CD8-positive, alpha-beta memory T cell (primary cell): ENCODE measurements at places on chromosomes 1 and 21.

GRCh38 chr1:22717037-22717760 lies 6.6 kb downstream of the EPHB2 start:
- no peak overlapping the region for H3K4me3 ChIP-seq
- H3K27me3 ChIP-seq = peaks cover 16% of the 10 kb centered on the region

GRCh38 chr1:206798384-206798996 lies 26.2 kb upstream of the IL10 start:
- H3K4me3 ChIP-seq = no peak overlapping the region
- H3K27me3 ChIP-seq = no peaks in the 10 kb centered on the region

GRCh38 chr1:82168482-82168881 lies 367.7 kb downstream of the ADGRL2 start:
- H3K4me1 ChIP-seq = no peaks in the 10 kb centered on the region
- DNase-seq = no peak
- H3K27ac ChIP-seq = no peak overlapping the region
- no peak overlapping the region for H3K4me3 ChIP-seq

- H3K27me3 ChIP-seq = no peaks in the 10 kb centered on the region
- no peaks in the 10 kb centered on the region for H3K36me3 ChIP-seq
- no peak overlapping the region for H3K27ac ChIP-seq
- no peak for DNase-seq
- no peaks in the 10 kb centered on the region for H3K4me1 ChIP-seq
- H3K4me3 ChIP-seq = no peak overlapping the region
Observed at GRCh38 chr1:51624855-51625254, 8.0 kb downstream of the OSBPL9 start.

DNA sequence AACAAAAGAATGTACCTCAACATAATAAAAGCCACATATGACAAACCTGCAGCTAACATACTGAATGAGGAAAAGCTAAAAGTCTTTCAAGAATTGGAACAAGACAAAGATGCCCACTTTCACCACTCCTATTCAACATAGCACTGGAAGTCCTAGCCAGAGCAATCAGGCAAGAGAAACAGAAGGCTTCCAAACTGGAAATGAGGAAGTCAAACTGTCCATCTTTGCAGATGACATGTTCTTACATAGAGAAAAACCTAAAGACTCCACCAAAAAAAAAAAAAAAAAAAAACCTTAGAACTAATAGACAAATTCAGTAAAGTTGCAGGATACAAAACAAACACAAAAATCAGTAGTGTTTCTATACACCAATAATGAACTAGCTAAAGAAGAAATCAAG lies 20.2 kb downstream of the NSL1 start:
- no peak for DNase-seq
- peaks cover 6% of the 10 kb centered on the region for H3K36me3 ChIP-seq
- H3K4me3 ChIP-seq = no peak overlapping the region

DNA sequence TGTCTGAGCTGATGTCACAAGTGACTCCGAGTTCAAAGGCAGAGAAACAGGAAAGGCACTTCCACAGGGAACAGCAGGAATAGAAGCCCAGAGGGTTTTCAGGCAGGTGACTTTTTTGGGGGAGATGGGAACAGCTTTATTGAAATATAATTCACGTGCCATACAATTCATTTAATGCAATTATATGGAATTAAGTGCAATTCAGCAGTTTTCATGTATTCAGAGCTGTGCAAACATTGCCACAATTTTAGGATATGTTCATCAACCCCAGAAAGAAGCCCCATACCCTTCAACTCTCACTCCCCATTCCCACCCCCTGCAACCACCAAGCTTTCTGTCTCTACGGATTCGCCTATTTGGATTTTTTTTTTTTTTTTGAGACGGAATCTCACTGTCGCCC lies 17.0 kb downstream of the KCNAB2 start:
- H3K4me3 ChIP-seq = no peak overlapping the region
- H3K27me3 ChIP-seq = no peaks in the 10 kb centered on the region
- no peak for DNase-seq
- no peak overlapping the region for H3K27ac ChIP-seq
- peaks cover 6% of the 10 kb centered on the region for H3K4me1 ChIP-seq

DNA sequence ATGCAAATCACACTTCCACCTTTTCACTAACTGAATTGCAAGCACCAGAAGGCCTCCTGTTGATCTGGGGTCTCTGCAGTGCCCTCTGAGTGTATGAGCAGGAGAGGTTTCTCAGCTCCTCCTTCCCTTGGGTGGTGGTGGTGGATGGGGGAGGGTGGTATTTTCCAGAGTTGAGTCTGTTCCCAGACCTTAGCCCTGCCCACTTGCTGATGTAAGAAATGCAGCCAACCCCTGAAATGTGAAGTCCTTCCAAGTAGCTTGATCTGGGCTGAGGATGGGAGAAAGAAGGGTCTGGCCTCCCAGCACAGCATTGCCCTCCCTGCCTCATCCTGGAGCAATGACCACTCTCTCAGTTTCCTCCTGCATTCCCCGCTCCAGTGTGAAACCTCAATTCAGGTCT lies 6.3 kb upstream of the FOXD2 start:
- H3K27me3 ChIP-seq = no peaks in the 10 kb centered on the region
- H3K27ac ChIP-seq = no peak overlapping the region
- peaks cover 31% of the 10 kb centered on the region for H3K4me1 ChIP-seq
- no peak for DNase-seq

GRCh38 chr1:180482425-180483275 lies 19.7 kb downstream of the ACBD6 start:
- H3K27me3 ChIP-seq = no peaks in the 10 kb centered on the region

GRCh38 chr1:153985341-153985912 lies 712 bp downstream of the RAB13 start:
- H3K4me3 ChIP-seq = no peak overlapping the region
- peaks cover 12% of the 10 kb centered on the region for H3K4me1 ChIP-seq
- peak overlapping the region; percentile 20 for H3K27ac ChIP-seq
- no peak for DNase-seq
- H3K27me3 ChIP-seq = no peaks in the 10 kb centered on the region
- H3K36me3 ChIP-seq = no peaks in the 10 kb centered on the region

GRCh38 chr1:26790551-26790953 lies 2.8 kb downstream of the PIGV start:
- peaks cover 13% of the 10 kb centered on the region for H3K36me3 ChIP-seq
- peaks cover 51% of the 10 kb centered on the region for H3K4me1 ChIP-seq
- no peak overlapping the region for H3K4me3 ChIP-seq
- DNase-seq = no peak
- H3K27me3 ChIP-seq = no peaks in the 10 kb centered on the region

GRCh38 chr1:220300442-220301121 lies 28.3 kb upstream of the RAB3GAP2 start:
- H3K4me1 ChIP-seq = no peaks in the 10 kb centered on the region
- H3K27ac ChIP-seq = peak overlapping the region; percentile 27
- H3K36me3 ChIP-seq = no peaks in the 10 kb centered on the region
- H3K4me3 ChIP-seq = no peak overlapping the region
- H3K27me3 ChIP-seq = no peaks in the 10 kb centered on the region

- no peak overlapping the region for H3K4me3 ChIP-seq
- no peak overlapping the region for H3K27ac ChIP-seq
- DNase-seq = no peak
Observed at GRCh38 chr1:226945106-226945857, 5.2 kb downstream of the COQ8A start.

DNA sequence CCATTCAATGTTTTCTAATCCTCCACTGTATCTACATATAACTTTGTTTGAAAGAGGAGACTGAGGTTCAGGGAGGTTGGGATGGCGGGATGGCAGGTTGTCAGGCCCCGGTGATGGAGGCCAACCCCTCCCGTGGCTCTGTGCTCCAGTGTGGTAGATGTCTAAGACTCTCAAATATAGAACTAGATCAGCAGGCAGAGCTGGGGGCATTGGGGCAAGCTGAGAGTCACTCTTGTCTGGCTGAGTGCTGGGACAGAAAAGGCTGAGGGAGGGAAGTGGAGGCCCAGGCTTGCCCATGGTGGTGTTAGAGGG lies 1.7 kb downstream of the IL6R start:
- no peak for DNase-seq
- peak overlapping the region; percentile 67 for H3K4me3 ChIP-seq
- H3K36me3 ChIP-seq = no peaks in the 10 kb centered on the region

- no peaks in the 10 kb centered on the region for H3K27me3 ChIP-seq
- no peak overlapping the region for H3K27ac ChIP-seq
- DNase-seq = no peak
- H3K4me1 ChIP-seq = no peaks in the 10 kb centered on the region
Observed at GRCh38 chr1:171139890-171140289, 45.2 kb upstream of the FMO2 start.

- no peaks in the 10 kb centered on the region for H3K36me3 ChIP-seq
- no peaks in the 10 kb centered on the region for H3K4me1 ChIP-seq
- no peaks in the 10 kb centered on the region for H3K27me3 ChIP-seq
- DNase-seq = no peak
- H3K4me3 ChIP-seq = no peak overlapping the region
Observed at GRCh38 chr1:208834381-208835096, 590.4 kb upstream of the PLXNA2 start.

GRCh38 chr1:188406636-188407035 lies 1577.9 kb downstream of the PLA2G4A start:
- no peak overlapping the region for H3K4me3 ChIP-seq
- no peaks in the 10 kb centered on the region for H3K36me3 ChIP-seq
- H3K27ac ChIP-seq = no peak overlapping the region
- H3K27me3 ChIP-seq = no peaks in the 10 kb centered on the region
- DNase-seq = no peak

GRCh38 chr1:209780268-209780667 lies 4.1 kb downstream of the C1orf74 start:
- no peak overlapping the region for H3K27ac ChIP-seq
- DNase-seq = no peak
- no peak overlapping the region for H3K4me3 ChIP-seq
- H3K4me1 ChIP-seq = peaks cover 23% of the 10 kb centered on the region

- peak overlapping the region; percentile 77 for H3K27ac ChIP-seq
- H3K27me3 ChIP-seq = no peaks in the 10 kb centered on the region
- H3K4me3 ChIP-seq = peak overlapping the region; percentile 91
- no peak for DNase-seq
- no peaks in the 10 kb centered on the region for H3K36me3 ChIP-seq
- H3K4me1 ChIP-seq = peaks cover 32% of the 10 kb centered on the region
Observed at GRCh38 chr1:84505493-84506001, 639 bp upstream of the SPATA1 start.

DNA sequence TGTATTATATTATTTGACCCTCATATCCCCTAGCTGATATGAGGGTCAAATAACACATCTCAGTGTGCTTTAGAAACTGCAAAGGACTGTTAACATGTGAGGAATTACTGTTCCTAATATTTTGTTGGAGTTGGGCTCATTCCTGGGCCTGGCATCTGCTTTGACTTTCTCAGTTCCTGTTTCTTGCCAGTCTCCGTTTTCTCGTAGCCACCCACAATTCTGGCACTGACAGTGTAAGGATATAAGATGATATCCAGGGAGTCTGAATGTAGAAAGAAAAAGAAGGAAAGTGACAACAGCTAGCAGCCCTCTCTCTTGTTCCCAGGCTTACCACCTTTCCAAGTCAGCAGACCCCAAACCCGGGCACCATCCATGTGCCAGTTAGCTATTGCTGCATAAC lies 54.4 kb upstream of the SCMH1 start:
- H3K4me1 ChIP-seq = no peaks in the 10 kb centered on the region
- H3K4me3 ChIP-seq = no peak overlapping the region
- no peaks in the 10 kb centered on the region for H3K36me3 ChIP-seq
- no peak overlapping the region for H3K27ac ChIP-seq
- DNase-seq = no peak
- no peaks in the 10 kb centered on the region for H3K27me3 ChIP-seq

GRCh38 chr1:48028218-48029069 lies 31.3 kb upstream of the TRABD2B start:
- H3K4me3 ChIP-seq = no peak overlapping the region
- H3K4me1 ChIP-seq = no peaks in the 10 kb centered on the region
- no peaks in the 10 kb centered on the region for H3K36me3 ChIP-seq
- no peak overlapping the region for H3K27ac ChIP-seq
- no peaks in the 10 kb centered on the region for H3K27me3 ChIP-seq

DNA sequence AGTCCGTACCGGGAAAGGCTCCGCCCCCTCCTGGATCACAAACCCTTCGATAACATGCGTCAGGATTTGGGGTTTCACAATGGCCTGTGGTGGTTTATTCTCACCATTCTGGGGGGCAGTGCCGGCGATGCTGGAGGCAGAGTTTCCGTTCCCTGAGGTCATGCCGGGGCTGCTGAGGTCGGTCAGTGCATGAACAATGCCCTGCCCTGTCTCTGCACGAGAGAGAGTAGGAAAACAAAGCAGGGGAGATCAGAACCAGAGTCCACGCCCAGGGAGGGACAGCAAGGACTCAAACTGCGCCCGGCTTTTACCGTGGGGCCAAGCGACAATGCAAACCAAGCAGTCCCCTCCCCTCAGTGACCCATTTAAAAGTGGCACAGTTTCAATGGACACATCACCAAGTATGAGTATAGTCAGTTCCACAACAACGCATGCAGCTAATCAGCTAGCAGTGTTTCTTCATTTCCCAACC lies 13.2 kb upstream of the A3GALT2 start:
- DNase-seq = no peak
- no peak overlapping the region for H3K27ac ChIP-seq
- no peaks in the 10 kb centered on the region for H3K27me3 ChIP-seq
- peaks cover 10% of the 10 kb centered on the region for H3K4me1 ChIP-seq
- H3K4me3 ChIP-seq = no peak overlapping the region

GRCh38 chr1:183404476-183404875 lies 13.7 kb downstream of the NMNAT2 start:
- H3K27me3 ChIP-seq = no peaks in the 10 kb centered on the region
- H3K4me1 ChIP-seq = no peaks in the 10 kb centered on the region

DNA sequence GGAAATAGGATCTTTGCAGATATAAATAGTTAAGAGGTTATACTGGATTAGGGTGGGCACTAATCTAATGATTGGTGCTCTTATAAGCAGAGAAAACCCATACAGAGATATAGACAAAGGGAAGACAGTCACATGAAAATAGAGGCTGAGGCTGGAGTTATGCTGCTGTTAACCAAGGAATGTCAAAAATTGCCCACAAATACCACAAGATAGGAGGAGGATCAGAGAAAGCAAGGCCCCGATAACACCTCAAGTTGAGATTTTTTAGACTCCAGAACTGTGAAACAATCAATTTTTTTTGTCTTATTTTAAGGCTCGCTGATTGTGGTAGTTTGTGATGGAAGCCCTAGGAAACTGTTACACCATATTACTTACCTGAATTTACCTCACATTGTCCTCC lies 513.2 kb downstream of the COL11A1 start:
- H3K36me3 ChIP-seq = no peaks in the 10 kb centered on the region
- no peaks in the 10 kb centered on the region for H3K27me3 ChIP-seq

- no peaks in the 10 kb centered on the region for H3K4me1 ChIP-seq
- H3K4me3 ChIP-seq = no peak overlapping the region
- no peak for DNase-seq
- H3K27me3 ChIP-seq = peaks cover 4% of the 10 kb centered on the region
- no peaks in the 10 kb centered on the region for H3K36me3 ChIP-seq
Observed at GRCh38 chr21:44503901-44504399, 36.0 kb downstream of the KRTAP10-1 start.

DNA sequence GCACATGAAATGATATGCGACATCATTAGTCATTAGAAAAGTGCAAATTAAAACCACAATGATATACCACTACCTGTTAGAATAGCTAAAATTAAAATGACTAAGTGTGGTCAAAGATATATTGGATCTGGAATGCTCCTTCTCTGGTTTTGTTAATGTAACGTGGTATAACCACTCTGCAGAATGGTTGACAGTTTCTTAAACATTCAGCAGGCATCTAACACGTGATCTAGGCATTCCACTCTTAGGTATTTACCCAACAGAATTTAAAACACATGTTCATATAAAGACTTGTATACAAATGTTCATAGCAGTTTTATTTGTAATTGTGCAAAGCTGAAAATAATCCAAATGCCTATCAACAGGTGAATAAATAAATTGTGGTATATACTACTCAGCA lies 165.0 kb upstream of the PLXNA2 start:
- H3K36me3 ChIP-seq = no peaks in the 10 kb centered on the region
- DNase-seq = no peak
- H3K27me3 ChIP-seq = no peaks in the 10 kb centered on the region
- H3K4me3 ChIP-seq = no peak overlapping the region
- H3K27ac ChIP-seq = no peak overlapping the region
- H3K4me1 ChIP-seq = no peaks in the 10 kb centered on the region
